ENCODE measurements at places on chromosomes 1 and 21.

GRCh38 chr1:225848030-225848955 is 33.9 kb downstream of the TMEM63A start:
- DNase-seq = peak; percentile 42

- peak; percentile 68 for DNase-seq
Observed at GRCh38 chr1:66445492-66446181, 88.3 kb upstream of the SGIP1 start.

DNA sequence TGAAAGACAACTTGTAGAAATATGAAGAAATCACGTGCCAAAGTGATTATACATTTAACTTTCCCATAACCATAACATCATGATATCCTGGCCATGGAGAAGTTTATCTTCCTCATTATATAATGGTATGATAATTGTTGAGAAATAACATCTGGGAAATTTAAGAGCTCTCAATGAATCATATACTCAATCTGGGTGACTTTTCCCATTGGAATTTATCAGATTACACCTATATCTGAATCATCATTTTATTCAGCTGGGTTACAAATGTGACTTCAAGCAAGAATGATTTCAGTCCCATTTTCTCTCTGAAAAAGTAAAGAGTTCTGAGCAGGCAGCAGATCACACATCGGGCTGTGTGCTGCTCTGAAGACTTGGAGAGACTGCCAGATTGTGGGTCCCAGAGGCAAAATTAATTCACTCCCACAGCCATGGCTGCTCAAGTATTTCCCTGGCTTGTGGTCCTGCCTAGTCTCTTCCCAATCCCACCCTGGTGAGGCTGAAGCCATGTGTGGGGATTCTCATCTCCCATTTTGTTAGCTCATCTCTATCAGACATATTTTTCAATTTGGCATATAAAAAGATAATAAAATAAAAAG is 278.0 kb downstream of the MRPL39 start:
- no peak for DNase-seq

GRCh38 chr1:224782281-224783000 is 147.0 kb upstream of the DNAH14 start:
- DNase-seq = no peak

DNA sequence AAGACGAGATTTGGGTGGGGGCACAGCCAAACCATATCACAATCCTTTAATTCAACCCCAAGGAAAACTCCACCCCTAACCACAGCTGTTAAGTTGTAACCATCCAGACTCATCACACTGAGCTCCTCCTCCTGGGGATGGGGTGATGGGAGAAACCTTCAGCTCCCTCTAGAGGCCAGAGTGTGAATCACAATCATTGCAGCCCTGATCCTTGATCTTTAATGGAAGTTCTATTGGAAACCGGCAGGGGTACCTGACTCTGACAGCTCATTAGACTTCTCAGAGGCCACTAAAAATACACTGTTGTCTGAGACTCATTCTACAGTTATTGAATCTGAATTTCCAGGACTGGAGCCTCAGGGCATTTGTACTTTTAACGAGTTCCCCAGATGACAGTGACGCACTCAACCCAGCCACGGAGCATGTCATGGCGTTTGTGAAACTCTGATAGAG is 127.2 kb downstream of the IGSF21 start:
- DNase-seq = no peak

Measured in CD4-positive, alpha-beta T cell treated with Interleukin-15 for 1 hour (primary cell).